ENCODE measurements at places on chromosomes 6 and 20.

GRCh38 chr20:13644010-13644409 is 5.3 kb upstream of the TASP1 start:
- no peak for DNase-seq

DNA sequence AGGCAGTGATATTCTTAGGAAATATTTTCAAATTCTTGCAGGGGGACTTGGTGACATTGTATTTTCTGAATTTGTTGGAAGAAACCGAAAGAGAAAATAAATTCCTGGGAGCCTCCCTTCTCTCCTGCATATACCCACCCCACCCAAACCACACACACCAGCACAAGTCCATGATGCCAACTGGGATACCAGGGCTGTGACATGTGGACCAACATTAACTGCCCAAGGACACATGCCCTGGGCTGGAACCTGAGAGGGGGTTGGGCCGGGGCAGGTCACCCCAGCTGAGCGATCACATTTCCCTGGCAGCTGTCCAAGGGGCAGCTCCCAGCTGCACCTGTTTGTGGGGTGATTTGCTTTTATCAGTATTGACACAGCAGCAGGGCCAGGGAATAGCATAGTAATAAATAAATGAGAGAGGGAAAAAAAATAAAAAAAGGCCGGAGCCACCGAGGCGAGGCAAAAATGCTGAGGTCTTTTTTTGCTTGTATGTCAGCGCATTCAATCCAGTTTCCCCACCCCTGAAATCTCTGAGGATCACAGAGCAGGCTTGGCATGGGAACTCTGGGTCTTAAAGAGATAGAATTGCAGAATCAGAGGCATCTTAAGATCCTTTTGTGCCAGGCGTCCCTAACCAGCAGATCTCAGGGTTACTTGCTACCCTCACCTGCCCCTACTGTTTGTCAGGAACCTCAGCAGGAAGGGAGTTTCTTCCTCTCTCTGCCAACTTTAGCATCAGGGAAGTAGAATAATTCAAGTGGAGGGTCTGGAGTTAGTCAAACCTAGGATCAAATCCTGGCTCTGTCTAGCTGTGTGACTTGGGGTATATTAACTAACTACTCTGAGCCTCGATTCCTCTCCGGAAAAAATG is 66.5 kb upstream of the PIM1 start:
- DNase-seq, result no peak

DNA sequence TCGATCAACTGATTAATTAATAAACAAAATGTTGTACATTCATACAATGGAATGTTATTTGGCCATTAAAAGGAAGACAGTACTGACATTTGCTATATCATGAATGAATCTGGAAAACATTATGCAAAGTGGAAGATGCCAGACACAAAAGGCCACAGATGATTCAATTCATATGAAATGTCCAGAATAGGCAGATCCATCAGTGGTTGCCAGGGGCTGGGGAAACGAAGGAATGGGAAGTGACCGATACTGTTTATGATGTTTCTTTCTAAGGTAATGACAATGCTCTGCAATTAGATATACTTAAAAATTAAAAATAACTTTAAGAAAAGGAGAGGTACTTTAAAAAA is 37.2 kb downstream of the ELOVL5 start:
- no peak for DNase-seq

GRCh38 chr20:42074944-42075343 is 456.8 kb upstream of the CHD6 start:
- no peak for DNase-seq

GRCh38 chr6:43896329-43897255 is 126.6 kb downstream of the VEGFA start:
- no peak for DNase-seq

DNA sequence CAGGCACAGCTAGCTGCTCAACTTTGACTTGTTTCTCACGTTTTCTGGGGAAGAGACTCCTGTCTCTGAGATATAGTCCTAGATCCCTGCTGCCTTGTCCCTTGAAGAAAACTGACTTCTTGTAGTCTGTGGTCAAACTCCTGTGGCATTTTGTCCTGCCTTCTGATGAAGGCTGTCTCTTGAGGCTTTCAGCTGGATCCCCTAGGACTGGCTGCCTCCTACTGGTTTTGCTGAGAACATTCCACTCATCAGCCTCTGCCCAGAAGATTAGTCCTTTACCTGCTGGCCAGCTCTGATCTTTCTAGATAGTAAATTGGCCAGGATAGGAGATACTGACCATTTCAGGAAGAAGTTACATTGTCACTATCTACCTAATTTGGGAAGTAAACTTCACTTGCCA is 71.9 kb upstream of the CNR1 start:
- peak; percentile 19 for DNase-seq

Data from T-helper 2 cell (primary cell).